ENCODE measurements at places on chromosomes 1 and 21.
A peak's percentile ranks its signal among the peaks of the same experiment; 100 is the strongest.

- DNase-seq = no peak
Measured at GRCh38 chr1:193677874-193678273, 491.5 kb upstream of the B3GALT2 start.

- DNase-seq = no peak
Measured at GRCh38 chr1:58238846-58239245, 307.7 kb downstream of the OMA1 start.

DNA sequence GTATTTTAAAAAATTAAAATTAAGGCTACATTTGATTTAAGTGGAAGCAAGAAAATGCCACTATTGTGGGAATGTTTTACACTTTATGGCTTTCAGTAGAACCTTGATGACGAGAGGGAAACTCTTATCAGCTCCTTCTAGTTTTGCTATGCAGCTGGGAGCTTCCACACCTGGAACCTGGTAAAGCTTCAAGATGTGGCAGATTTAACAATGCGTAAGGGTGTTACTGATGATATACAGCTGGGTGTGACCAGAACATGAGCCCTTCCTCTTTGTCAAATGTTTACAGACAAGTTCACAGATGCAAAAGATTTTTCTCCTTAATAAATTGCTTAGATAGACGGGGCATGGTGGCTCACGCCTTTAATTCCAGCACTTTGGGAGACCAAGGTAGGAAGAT is 20.3 kb downstream of the TTC13 start:
- DNase-seq = no peak

GRCh38 chr1:25028907-25029599 is 99.0 kb upstream of the RUNX3 start:
- DNase-seq = no peak

DNA sequence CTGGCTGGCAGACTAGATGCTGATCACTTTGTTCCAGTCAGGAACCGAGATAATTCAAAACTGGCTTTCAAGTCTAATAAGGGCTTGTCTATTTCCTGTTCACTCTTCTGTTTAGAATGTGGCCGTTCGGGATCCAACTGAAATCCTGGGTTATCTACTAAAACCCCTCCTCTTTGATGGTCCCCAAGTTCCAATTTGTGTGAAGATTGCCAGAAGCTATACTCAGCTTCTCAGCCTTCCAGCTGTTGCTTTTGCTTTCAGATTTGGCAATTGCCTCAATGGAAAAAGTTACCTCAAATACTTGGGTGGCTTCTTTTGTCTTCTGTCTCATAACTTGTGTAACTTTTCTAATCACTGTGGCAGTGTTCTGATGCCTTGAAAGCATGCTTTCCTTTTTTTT is 43.7 kb downstream of the BTBD8 start:
- no peak for DNase-seq

DNA sequence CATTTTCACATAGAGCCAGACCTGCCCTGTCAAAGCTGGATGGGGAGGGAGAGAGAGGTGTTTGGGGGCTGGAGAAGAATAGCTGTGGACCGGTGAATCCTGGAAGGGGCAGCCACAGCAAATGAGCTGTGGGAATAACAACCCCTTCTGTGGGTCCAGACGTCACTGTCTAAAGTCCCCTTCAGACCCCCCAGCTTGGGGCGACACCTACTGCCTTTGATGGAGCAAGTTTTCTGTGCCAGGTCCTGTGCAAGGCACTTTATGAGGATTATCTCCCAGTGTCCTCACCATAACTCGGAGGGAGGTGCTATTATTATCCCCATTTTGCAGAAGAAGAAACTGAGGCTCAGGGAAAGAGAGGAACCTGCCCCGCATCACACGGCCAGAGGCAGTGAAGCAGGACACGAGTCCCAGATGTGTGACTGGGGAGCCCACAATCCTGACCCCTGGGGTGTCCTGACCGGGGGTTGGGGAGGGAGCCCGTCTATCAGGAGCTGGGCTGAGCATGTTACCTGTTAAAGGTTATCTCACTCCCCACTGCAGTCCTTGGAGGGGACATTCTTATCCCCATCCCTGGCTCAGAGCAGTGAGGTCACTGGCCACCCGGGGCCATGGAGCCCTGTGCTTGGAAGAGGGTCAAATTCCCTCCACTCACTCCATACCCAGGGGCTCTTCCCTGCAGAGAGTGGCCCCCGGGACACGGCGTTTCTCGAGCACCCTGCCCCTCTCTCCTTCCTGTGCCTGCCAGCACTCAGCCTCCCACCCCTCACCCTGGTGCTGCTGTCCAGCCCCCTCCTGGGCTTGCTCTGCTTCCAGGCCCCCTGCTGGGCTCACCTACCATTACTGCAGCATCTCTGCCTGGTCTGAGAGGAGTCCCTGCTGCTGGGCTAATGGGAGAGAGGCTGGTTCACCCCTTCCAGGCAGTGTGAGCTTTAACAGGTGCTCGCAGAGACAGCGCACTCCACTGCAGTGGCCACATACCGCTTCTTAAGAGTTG is 132.9 kb downstream of the PTPRU start:
- DNase-seq = no peak

- DNase-seq = no peak
Measured at GRCh38 chr1:43449708-43450069, 4.0 kb downstream of the HYI start.

DNA sequence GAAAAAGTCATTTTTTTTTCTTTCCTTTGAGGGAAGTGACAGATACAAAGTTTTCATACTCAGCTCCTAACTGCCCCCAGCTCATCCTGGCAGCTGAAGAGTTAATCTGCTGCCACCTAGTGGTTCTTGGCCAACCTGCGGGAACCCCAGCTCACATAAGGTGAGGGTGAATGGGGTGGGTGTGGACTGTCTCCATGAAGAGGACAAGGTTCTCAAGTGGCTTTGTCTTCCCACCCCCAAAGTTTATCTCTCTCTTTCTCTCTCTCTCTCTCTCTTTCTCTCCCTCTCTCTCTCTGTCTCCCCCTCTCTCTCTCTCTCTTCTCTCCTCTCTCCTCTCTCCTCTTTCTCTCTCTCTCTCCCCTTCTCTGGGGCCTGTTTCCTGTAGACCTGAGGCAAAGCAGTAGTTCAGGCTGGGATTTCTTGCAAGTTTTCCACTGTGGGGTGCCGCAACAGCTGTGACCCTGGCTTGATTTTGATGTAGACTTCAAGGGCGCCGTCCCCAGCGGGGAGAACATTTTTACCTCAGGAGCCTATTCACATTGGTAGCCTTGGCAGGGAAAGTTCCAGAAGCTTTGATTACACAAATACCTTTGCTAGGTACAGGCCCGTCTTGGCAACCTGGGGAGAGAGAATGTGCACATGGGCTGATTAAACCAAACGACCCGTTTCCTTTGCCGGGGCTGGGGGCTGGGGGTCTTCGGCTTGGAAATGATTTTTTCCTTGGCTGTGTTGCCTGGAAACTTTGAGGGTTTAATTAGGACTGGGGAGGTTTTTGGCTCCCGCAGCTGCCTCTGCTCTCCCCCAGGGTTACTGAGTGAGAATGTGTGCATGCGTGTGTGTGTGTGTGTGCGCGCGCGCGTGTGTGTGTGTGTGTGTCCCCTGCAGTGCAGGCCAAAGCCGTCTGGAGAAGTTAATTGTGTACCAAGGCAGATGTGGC is 135.9 kb downstream of the TM2D1 start:
- peak; percentile 11 for DNase-seq

DNA sequence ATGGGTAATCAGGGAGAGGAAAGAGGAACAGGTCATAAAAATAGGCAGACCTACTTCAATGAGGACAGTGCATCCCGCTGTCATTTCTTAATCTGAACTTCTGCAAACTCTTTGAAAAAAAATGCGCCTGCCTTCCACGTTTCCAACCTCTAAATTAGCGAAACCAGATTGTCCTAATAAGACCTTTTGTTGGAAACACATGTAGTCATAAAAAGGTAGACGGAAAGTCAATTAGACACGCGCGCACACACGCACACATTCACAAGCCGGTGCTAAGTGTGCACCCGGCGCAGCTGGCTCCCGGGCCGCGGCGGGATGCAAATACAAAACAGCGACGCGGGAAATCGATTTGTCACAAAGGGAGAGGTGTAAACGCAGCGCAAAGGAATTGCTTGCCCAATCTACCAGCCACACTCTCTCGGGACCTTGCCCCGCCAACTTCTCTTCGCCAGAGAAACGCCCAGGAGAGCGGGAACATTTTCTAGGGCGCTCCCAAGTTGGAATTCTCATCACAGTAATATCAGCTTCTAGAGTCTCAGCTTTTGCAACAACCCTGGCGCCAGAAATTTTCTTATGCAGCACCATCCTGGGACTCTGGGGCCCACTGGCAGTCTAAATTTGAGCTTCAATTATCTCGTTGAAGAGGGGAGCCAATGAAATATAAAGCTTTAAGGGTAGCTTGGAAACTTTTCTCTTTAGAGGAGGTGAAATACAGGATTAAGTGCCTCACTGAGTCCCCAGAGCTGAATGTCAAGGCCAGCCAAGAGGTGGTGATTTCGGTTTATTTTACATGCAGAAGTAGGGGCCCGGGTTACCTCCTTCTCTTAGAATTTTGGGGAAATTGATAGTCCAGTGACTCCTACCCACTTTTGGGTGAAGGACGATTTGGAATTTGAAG is 4.5 kb downstream of the PRRX1 start:
- no peak for DNase-seq

DNA sequence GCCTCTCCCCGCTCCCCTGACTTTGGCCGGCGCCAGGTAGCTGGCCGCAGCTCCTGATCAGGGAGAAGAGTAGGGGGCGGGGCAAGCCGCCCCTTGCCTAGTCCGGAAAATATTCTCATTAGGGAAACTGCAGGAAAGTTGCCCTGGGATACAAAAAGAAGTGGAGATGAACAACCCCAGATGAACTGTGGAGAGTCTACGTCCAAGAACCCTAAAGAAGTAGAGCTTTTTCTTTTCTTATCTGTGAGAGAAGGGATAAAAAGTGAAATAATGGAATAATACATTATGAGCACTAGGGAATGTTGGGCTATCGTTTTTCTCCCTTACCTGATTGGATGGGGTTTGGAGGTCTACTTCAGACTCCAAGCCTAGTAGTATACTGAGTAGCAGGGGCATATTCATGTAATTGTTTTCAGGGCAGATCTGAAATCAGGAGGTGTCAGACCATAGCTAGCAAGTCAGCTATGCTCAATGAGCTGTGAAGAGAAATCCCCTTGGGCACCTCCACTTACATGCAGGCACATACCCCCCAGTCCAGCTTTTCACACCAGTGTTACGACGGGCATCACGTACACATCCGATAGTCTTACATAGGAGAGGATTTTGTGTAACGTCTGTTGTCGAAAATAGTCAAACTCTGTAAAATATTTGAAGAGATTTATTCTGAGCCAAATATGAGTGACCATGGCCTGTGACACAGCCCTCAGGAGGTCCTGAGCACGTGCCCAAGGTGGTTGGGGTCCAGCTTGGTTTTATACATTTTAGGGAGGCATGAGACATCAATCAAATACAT is 1.7 kb upstream of the DUSP10 start:
- DNase-seq = no peak

DNA sequence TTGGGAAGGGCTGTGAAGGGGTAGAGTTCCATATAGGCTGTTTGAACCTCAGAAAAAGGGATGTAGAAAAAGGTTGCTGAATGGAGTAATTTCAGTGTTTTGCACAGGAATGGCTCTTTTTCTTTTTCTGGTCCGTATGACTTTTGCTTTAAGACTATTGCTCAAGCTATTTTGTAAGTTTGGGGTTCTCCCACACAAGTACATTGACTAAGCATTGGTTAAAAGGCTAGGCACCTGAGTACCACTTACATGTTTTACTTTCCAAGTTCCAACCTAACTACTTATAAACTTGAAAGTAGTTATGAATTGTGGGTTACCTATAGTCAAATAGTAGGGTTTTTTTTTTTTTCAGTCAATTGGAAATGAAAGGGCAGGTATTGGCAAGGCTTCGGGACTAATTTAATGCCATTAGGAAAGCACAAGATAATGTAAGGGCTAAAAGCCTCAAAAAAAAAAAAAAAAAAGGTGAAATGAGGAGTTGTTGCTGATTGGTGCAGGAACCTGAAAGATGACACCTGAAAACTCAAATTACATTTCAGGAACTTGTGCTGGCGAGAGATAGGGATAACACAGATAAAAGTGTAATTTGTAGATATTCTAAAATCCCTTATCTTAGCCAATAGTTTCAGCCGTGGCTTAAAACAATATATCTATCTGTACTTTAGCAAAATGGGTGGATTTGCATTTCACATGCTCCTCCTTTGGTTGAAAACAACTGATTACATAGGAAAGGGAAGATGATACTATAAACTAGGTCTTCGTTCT is 209.5 kb downstream of the RPS6KC1 start:
- no peak for DNase-seq

DNA sequence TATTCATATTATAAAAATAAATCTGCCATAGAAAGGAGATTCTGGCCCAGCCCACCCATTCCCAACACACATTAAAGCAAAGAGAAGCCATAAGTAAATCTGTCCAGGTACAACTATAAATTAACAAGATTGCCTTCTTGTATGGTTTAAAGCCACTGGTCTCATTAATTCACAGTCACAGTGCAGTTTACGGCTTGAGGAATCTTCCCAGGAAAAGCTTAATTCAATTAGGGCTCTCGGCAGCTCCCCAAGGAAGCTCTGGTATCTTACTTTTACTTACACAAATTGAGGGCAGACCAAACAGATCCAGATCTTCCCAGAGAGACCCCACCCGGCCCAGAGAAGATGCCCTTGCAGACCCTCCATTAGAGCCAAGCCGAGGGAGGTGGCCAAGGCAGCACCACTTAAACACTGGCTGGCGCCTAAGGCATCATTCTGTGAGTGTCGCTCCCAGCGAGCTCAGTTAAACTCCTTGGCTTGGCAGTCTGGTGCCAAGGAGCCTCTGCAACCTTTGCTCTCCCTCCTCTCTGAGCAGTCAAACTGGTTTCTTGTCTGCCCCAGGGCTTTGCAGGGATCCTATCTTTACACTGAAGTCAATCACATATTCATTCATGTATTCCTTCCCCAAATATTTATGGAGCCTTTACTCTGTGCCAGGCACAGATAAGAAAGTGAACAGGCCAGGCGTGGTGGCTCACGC is 10.7 kb downstream of the SLC9A1 start:
- no peak for DNase-seq

DNA sequence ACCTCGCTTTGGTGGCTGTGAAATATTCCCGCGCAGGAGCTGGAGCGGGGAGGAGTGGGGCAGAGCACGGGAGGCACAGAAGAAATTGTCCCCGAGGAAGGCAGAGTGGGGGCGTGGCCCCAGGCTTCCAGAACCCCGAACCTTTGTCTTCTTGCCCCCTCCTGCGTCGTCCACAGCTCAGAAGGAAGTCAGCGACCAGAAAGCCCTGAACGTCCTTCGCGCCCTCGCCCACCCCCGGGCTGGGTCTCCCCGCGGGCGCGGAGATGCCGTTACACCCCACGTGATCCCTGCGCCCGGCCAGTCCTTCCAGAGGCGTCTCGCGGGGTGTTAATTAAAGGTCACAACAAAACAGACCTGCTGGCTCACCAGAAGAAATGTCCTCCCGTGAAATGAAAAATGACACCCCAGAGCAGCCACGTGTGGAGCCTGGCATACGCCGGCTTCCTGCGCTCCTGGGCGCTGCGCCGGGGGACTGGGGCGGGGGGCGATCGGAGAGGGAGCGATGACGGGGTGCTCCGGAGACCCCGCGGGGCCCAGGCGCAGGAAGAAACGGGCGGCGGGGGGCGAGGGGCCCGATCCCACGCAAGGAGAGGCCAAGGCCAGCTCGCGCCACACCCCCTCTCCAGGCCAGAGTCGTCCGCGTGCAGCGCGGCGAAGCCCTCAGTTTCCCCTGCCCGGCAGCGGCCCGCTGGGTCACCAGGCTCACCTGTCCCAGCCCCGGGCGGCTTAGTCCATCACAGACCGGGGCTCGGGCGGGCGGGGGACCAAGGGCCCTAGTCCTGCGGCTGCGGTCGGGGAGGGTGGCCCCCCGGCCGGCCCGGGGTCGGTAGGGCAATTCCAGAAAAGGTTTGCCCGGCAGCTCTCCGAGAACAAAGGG is 995 bp upstream of the KIF26B start:
- DNase-seq = no peak

- DNase-seq = no peak
Measured at GRCh38 chr1:216047811-216048572, 375.3 kb downstream of the USH2A start.

GRCh38 chr1:176878750-176879536 is 285.6 kb downstream of the ASTN1 start:
- no peak for DNase-seq
